ENCODE measurements at places on chromosomes 6 and 20. TPM values are rescaled to one million over a fixed set of nuclear protein-coding genes. Genes with fewer than 3 reads are reported as not detected.

NMBR gene
- total RNA-seq: not detected

HLA-F gene
- total RNA-seq: 500 TPM

CRISP2 gene
- total RNA-seq: not detected

MYLIP gene
- 42.5 TPM for total RNA-seq

GJA1 gene
- total RNA-seq: 4.0 TPM

RAB44 gene
- total RNA-seq: 0.14 TPM

ZKSCAN8 gene
- 37.0 TPM for total RNA-seq

RGS17 gene
- not detected for total RNA-seq

C6orf141 gene
- total RNA-seq: 21.7 TPM

GRCh38 chr20:11266571-11266970 lies 592.8 kb upstream of the JAG1 start:
- no peak for DNase-seq

DNA sequence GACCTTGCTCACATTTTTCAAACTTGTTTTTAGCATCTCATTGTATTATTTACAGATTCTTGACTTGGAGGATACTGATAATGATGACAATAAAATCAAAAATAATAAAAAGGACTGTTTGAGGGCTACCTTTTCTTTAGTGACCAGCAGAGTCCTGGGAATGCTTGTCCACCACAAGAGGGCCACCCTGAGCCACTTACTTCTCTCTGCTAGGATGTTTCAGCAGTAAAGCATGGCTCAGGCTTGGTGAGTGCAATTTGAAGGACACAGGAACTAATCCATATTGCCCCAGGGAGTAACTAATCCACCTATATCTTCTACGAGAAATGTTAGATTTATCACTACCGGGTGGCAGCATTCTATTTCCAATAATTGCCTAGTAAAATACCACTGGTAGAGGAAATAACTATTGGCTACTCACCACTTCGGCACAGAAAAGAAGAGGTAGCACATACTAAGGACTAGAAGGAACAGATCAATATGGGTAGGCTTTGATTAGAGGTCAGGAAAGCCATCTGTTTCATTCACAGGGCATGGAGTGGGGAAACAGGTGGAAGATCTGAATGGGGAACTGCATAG lies 5.8 kb upstream of the KIAA0408 start:
- peak; percentile 68 for DNase-seq

- peak; percentile 12 for DNase-seq
These were observed 192.5 kb downstream of the PTPRK start for GRCh38 chr6:128327890-128328289.

- no peak for DNase-seq
These were observed 76.0 kb upstream of the ADTRP start for GRCh38 chr6:11854408-11855165.

DNA sequence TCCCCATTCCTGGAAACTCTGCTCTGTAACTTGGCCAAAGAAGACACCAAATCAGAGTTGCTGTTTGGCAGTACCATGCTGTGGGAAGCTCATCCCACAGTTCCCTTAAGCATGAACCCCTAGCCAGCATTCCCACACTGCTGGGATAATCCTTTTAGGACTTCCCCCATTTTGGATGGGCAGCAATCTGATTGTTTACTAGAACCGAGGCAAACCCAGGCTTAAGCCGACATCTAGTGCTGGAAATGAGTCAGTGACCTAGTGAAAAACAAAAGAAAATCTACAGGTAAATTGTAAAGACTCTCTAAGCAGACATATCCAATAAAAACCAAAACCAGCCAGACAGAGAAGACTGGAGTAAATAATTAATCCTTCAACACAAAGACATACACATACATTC lies 5.2 kb downstream of the DNAH8 start:
- DNase-seq: no peak

GRCh38 chr6:86952991-86953390 lies 15.7 kb downstream of the HTR1E start:
- DNase-seq: no peak

GRCh38 chr20:47139934-47140535 lies 216.5 kb downstream of the ZMYND8 start:
- DNase-seq: no peak

GRCh38 chr6:153947808-153948447 lies 91.1 kb upstream of the OPRM1 start:
- no peak for DNase-seq

GRCh38 chr6:128033156-128033555 lies 132.3 kb upstream of the THEMIS start:
- no peak for DNase-seq

- no peak for DNase-seq
These were observed 7.2 kb upstream of the NELFCD start for GRCh38 chr20:58973866-58974265.

DNA sequence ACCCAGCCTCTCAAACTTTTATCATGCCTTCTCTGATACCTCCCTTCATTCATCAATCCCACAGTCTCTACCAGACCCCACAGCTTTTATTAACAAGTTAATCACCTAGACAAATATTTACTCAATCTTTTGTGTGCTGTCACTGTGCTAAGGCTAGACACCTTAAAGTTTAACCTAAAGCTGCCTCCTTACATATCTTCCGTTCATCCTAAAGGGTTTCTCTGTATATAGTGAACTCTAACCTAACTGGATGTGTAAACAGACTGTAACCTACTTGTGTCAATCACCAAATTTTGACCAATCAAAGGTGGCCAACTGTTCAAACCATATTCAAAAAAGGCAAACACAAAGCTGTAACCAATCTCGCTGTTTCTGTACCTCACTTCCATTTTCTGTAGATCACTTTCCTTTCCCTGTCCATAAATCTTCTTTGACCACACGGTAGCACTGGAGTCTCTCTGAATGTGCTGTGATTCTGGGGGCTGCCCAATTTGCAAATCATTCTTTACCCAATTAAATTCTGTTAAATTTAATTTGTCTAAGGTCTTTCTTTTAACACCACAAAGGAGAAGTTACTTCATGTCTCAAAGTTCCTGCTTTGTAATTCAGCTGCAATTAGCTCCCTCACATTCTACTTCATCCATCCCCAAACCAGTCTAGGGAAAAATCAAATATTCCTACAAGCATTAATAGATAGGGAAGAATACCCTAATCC lies 72.5 kb downstream of the ARHGAP18 start:
- no peak for DNase-seq

DNA sequence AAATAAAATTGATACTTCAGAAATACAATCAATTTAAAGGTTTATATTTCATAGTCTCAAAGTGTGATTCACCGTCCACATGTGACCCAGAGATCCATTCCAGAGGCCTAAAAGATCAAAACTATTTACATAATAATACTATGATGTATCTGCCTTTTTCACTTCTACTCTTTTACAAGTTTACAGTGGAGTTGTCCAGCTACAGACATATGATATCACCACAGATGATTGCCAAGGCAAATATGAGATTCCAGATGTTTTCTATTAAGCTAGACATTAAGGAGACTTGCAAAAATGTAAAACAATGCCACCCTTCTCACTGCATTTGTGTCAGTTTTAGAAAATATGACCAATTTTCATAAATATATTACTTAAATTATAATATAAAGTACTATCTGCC lies 443.7 kb downstream of the GJA1 start:
- DNase-seq: no peak

GRCh38 chr20:50395251-50395729 lies 114.9 kb upstream of the PTPN1 start:
- DNase-seq: peak; percentile 62

- DNase-seq: no peak
These were observed 45.5 kb upstream of the KIF25 start for GRCh38 chr6:167951781-167952511.

- no peak for DNase-seq
These were observed 58.0 kb upstream of the CCDC167 start for GRCh38 chr6:37557645-37558114.
